ENCODE measurements at places on chromosomes 16 and 17. TPM values are rescaled to one million over a fixed set of nuclear protein-coding genes. Genes with fewer than 3 reads are reported as not detected.

The MRC2 gene
- total RNA-seq = 50.4 TPM

The TEX19 gene
- total RNA-seq = not detected

DNA sequence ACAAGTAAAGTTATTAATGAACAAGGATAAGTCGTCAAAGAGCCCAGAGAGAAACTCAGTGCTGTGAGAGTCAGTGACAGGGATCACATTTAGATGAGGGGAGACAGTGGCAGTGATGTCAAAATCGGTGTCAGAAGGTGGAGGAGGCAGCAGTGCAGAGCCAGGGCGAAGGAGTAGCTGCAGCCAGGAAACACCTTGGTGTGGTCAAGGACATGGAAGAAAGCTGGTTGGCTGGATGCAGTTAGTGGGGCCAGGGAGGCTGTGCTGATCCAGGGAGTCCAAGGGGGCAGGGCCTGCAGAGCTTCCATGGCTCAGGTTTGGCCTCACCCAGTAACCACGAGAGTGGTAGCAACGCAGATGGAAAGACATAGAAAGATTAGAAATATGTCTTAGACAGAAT is 50.7 kb upstream of the ADORA2B start:
- no peak for DNase-seq

- no peak for DNase-seq
Observed at GRCh38 chr17:66724581-66725341, 110.2 kb upstream of the CACNG5 start.

DNA sequence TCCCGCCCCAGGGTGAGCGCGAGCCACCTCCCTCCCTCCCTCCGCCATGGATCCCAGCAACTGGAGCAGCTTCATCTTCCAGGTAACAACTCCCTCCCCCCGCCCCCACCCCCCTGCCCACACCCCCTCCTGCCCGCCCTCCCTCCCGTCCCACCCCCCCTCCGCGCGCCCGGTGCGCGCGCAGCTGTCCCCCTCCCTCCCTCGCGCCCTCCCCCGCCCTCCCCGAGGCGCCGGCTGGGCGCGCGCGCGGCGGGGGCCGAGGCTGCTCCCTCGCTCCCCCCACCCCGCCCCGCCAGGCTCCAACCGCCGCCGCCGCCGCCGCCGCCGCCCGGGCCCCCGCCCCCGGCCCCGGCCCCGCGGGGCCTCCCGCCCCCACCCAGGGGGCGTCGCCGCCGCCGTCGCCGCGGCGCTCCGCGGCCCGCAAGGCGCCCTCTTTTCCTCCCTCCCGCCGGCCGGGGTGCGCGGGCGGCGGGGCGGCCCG is at the start of gene MAZ:
Gene MAZ, plus strand, starts transcription at position 431 of the 481 bp plus-strand sequence. CDS start 173 bp downstream, outside the sequence.
- no peak for DNase-seq

- DNase-seq = no peak
Observed at GRCh38 chr17:67374329-67375053, 2.6 kb upstream of the PITPNC1 start.

GRCh38 chr17:78567991-78568390 is 9.2 kb downstream of the DNAH17 start:
- DNase-seq = no peak

DNA sequence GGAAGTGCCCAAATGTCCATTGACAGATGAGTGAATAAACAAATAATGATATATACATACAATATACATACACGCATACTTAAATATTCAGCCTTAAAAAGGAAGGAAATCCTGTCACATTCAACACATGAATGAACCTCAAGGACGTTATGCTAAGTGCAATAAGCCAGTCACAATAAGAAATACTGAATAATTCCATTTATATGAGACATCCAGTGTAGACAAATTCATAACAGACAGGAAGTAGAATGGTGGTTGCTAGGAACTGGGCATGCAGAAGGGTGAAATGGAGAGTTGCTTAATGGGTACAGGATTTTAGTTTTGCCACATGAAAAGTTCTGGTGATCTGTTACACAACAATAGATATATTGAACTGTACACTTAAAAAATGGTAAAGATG is 8.8 kb upstream of the ITGB4 start:
- DNase-seq = no peak

All from epithelial cell of proximal tubule (primary cell).